CD8-positive, alpha-beta T cell (primary cell): ENCODE measurements at places on chromosomes 12 and 14. TPM values are rescaled to one million over a fixed set of nuclear protein-coding genes. Genes with fewer than 3 reads are reported as not detected.

LGMN gene
- 2.4 TPM for total RNA-seq

GRCh38 chr14:75487155-75487671 is 35.1 kb upstream of the BATF start:
- peak; percentile 47 for DNase-seq

DHH gene
- 0.71 TPM for total RNA-seq

SOX5 gene
- total RNA-seq = not detected

DNA sequence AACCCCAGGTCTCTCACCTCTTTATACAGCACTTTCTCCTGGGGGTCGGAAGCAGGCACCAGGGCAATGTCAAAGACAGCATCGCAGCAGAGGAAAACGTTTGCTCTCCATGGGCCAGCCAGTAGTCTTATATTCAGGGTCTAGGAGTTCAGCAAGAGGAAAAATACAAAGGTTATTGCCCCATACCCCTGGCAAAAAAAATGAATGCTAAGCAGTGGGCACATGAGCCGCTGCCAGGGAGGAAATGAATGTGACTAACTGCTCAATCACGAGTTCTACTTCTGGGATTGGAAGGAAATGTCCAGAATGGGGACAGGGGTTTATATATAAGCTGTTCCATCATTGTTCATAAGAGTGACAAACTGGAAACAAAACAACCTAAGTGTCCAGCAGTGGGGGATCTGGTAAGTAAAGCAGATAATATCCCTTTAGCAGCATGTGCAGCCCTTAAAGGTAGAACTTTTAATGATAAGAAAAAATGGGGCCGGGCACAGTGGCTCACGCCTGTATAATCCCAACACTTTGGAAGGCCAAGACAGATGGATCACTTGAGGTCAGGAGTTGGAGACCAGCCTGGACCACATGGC is 53.8 kb downstream of the PHETA1 start:
- DNase-seq = no peak

CKAP4 gene
- total RNA-seq = 19.3 TPM

- DNase-seq = no peak
Measured at GRCh38 chr14:58077621-58078020, 74.4 kb downstream of the ARMH4 start.

DNA sequence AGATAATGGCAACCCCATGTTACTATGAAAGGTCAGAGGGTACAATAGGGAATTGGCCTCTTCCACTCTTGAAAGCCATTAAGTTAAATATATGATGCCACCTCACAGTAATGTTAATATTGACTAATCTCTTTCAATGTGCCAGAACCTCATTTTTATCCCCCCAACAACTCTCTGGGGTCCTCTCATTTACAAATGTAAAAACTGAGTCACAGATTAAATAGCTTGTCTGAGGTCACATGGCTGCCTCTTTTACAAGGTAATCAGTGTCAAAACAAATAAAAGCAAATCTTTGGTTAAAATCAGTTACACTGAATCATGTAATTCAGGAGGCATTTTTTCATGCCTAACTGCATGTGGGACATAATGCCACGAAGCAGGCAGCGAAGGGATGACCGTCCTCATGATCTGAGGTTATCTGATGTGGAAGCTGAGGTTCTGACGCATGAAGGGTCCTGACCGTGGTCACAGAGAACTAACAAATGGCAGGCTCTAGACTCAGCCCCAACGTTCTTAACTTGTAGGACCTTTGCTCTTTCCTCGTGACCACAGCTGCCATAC is 78.5 kb downstream of the PTPN21 start:
- DNase-seq = no peak

CMA1 gene
- total RNA-seq = not detected
